ENCODE measurements at places on chromosomes 6 and 20.
A peak's percentile ranks its signal among the peaks of the same experiment; 100 is the strongest.

GRCh38 chr20:16095226-16095625, 478.0 kb downstream of the KIF16B start:
- DNase-seq, result no peak

DNA sequence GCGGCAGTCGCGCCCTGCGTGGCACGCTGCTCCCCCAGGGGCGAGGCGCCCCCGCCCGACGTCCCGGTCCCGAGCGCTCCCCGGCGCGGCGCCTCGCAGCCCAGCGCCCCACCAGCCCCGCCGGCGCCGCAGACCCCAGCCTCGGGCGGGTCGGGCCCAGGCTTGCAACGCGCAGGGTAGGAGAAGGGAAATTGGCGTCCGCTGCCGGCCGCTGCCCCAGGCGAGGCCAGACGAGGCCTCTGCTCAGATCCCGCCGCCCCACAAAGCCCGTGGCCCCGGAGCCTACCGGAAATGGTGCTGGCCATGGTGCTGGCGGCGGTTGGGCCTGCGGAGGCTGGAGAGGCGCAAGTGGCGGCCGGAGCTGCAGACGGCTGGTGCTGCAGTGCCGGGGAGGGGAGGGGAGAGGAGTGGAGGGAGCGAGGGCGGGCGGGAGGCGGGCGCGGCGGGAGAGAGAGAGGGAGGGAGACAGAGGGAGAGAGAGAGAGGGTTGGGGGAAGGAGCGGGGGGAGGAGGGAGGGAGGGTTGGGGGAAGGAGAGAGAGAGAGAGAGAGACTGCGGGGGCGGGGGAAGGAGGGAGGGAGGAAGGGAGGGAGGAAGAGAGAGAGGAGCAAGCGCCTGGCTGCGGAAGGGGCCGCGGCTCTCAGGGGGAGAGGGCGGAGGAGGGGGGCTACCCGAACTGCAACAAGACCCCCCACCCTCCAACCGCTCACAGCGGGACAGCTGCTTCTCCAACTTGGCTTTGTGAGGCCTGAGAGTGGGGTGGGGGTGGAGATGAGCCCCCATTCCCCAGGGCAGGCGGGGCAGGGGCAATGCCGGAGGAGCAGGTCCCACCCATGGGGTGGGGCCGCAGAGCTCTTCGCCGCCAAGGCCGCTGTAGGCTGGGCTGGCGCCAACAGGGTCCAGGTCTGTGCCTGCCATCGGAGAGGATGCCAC, at the start of gene STMN3:
Gene STMN3, minus strand, starts transcription at position 384 of the 933 bp plus-strand sequence. Its CDS starts 79 bp downstream, at position 305.
- peak; percentile 80 for DNase-seq

GRCh38 chr20:5667705-5668528, 82.3 kb upstream of the SHLD1 start:
- DNase-seq, result no peak

DNA sequence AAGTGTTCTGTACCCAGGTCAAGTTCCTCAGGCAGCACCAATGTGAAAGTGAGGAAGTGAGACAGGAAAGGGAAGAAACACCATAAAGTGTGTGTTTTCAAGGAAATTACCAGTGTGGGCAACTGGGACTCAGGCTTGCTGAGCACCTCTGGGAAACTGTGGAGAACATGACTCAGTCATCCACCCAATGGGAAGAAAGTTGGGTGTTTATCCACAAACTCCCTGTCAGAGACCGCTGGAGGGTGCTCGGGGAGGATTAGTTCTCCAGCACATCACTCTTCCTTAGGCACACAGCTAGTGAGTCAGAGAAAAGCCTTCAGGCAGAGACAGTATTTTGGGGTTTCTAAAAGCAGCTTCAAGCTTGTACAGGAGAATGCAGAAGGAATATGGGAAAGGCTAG, 93.6 kb downstream of the PCSK2 start:
- no peak for DNase-seq

- no peak for DNase-seq
These were observed 164.5 kb downstream of the ZMYND8 start for GRCh38 chr20:47191956-47192355.

DNA sequence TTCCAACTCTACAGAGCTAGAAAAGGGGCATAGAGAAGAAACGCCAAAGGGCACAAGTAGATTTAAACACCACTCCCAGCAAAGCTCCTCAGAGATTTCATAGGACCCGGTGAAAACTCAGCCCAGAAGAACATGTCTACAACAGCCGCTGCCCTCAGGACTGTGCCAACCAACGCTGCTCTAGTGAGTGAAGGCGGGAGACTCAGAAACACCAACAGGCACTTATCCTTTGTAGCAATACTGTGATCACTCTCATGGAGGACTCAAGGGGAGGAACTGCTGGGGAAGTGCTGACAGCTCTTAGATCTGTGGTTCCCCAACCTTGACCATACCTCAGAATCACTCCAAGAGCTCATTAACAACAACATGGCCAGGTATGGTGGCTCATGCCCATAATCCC, 39.5 kb downstream of the STAU1 start:
- DNase-seq, result no peak

- no peak for DNase-seq
These were observed 12.2 kb downstream of the EPHA7 start for GRCh38 chr6:93407186-93407585.

- no peak for DNase-seq
These were observed 32.7 kb downstream of the WDR27 start for GRCh38 chr6:169669147-169669546.

DNA sequence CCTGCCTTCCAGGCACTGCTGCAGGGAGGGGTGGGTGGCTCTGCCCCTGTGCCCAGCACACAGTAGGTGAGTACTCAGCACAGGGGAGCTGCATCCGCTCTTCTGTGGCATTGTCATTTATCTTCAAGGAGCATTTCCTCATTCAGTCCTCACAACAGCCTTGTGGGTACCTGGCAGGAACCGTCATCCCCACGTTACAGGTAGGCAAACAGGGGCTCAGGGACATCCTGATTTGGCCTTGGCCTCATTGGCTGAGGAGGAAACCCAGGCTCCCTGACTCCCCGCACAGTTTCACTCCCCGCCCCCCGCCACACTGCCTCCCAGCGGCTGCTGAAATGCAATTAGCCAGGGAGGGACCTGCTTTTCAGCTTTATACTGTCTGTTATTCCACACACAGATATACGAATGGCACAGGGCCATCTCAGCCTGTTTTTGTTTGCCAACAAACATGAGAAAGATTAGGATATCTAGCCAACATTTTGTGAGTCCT, 24.2 kb upstream of the PNPLA1 start:
- peak; percentile 23 for DNase-seq

Measured in stimulated activated naive CD8-positive, alpha-beta T cell treated with anti-CD3 and anti-CD28 coated beads, Interleukin-15, Interleukin-2, amounts not matched to agents 100 U/mL and 50 U/mL, for 24 hours (primary cell).